ENCODE measurements at places on chromosomes 7 and 10. TPM values are rescaled to one million over a fixed set of nuclear protein-coding genes. Genes with fewer than 3 reads are reported as not detected.
A peak's percentile ranks its signal among the peaks of the same experiment; 100 is the strongest.

DNA sequence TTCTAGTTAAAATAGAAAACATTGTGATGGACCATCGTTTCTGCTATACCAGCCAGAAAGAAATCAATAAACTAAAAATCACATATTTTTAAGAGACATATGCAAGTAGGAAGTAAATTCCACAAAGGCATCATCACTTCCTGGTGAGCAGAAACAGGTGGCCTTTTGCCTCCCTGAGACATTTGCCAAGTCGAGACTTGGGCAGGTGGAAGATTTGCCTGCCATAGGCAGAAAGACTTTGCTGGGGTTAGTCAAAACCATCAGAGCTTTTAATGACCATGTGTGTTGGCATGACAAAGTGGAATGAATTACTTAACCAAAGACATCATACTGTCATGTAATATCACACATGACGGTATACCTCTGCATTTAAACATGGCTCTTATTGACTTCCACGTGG lies 66.0 kb upstream of the FGL2 start:
- H3K4me3 ChIP-seq, result no peak overlapping the region
- no peak overlapping the region for H3K27ac ChIP-seq
- H3K36me3 ChIP-seq, result no peaks in the 10 kb centered on the region
- peaks cover 21% of the 10 kb centered on the region for H3K4me1 ChIP-seq
- DNase-seq, result no peak

- no peaks in the 10 kb centered on the region for H3K4me1 ChIP-seq
- H3K36me3 ChIP-seq, result no peaks in the 10 kb centered on the region
- no peak overlapping the region for H3K4me3 ChIP-seq
Measured at GRCh38 chr10:132804287-132804686, 18.3 kb upstream of the NKX6-2 start.

- DNase-seq, result no peak
- H3K4me1 ChIP-seq, result peaks cover 5% of the 10 kb centered on the region
- H3K27ac ChIP-seq, result peak overlapping the region; percentile 35
- H3K4me3 ChIP-seq, result no peak overlapping the region
- H3K27me3 ChIP-seq, result no peaks in the 10 kb centered on the region
Measured at GRCh38 chr7:105429746-105430612, 41.3 kb upstream of the SRPK2 start.

GRCh38 chr10:72834183-72834825 lies 59.2 kb upstream of the OIT3 start:
- H3K27ac ChIP-seq, result no peak overlapping the region
- H3K27me3 ChIP-seq, result no peaks in the 10 kb centered on the region
- H3K4me1 ChIP-seq, result peaks cover 14% of the 10 kb centered on the region
- H3K36me3 ChIP-seq, result no peaks in the 10 kb centered on the region
- H3K4me3 ChIP-seq, result no peak overlapping the region

GRCh38 chr10:58820861-58821751 lies 308.4 kb downstream of the BICC1 start:
- peak overlapping the region; percentile 78 for H3K27ac ChIP-seq
- H3K4me1 ChIP-seq, result peaks cover 66% of the 10 kb centered on the region
- H3K4me3 ChIP-seq, result peak overlapping the region; percentile 5
- peaks cover 22% of the 10 kb centered on the region for H3K36me3 ChIP-seq
- no peak for DNase-seq

DNA sequence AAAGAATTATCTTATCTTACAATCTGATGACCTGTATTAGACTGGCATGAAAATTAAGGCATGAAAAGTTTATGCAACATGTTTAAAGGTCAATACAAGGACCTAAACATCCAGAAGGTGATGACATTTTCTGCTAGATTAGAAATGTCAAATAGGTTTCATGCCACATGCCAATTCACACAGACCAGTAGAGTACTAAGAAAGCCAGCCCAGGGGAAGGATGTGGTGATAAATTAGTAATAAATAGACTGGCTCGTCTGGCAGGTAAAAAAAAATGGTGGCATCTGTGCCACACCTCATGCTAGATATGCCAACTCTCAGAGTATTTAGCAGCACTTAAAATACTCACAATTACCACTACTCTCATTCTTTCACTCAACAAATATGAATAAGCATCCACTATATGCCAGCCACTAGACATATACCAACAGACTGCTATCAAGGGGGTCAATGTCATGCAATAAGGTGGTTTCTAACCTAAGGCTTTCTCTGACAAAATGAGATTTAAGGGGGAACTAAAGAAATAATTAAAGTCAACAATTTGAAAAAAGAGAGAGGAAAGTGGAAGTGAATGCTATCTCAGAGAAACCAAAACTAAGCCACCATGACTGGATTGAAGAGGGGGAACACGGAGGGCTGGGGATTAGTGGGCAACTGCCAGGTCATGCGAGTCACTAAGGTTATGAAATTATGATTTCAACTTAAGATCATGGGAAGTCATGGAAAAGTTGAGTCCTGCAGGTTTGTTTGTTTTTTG lies 83.5 kb downstream of the SGMS1 start:
- no peaks in the 10 kb centered on the region for H3K36me3 ChIP-seq
- H3K4me3 ChIP-seq, result no peak overlapping the region
- no peak for DNase-seq
- no peak overlapping the region for H3K27ac ChIP-seq
- H3K4me1 ChIP-seq, result no peaks in the 10 kb centered on the region
- no peaks in the 10 kb centered on the region for H3K27me3 ChIP-seq

DNA sequence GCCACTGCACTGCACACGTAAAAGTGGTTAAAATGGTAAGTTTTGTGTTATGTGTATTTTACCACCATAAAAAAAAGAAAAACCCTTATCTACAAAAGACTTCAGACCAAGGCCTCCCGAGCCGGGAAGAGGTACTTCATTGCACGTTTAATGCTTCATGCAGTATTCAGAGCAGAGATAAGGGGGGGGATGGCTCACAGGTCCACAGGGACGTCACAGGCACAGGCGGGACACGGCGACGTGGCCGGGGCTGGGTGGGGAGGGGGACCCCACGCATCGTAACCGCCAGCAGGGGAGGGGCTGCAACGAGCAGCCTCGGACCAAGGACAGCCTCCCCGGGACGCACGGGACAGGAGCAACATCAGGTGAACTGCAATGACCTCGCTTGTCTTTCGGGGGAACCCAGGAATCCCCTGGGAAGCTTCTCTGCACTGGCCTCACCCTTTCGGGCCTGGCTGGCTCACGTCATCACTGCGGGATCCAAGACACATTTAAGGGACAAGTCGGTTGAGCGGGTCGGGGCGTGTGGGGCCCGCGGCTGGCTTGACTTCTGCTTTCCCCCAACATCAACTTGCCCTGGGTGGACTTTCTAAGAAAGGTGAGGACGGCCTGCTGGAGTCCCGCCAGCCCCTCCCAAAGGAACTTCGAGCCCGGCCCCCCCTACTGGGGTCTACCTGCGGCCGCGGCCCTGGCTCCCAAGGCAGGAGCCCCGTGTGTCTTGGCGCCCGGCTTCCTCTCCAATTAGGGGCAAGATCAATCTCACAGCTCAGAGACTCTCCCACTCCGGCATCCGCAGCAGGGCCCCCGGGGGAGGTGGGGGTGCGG lies 29.6 kb upstream of the PDGFA start:
- no peaks in the 10 kb centered on the region for H3K36me3 ChIP-seq
- H3K4me3 ChIP-seq, result no peak overlapping the region
- no peaks in the 10 kb centered on the region for H3K27me3 ChIP-seq
- peaks cover 6% of the 10 kb centered on the region for H3K4me1 ChIP-seq
- H3K27ac ChIP-seq, result no peak overlapping the region
- no peak for DNase-seq

DNA sequence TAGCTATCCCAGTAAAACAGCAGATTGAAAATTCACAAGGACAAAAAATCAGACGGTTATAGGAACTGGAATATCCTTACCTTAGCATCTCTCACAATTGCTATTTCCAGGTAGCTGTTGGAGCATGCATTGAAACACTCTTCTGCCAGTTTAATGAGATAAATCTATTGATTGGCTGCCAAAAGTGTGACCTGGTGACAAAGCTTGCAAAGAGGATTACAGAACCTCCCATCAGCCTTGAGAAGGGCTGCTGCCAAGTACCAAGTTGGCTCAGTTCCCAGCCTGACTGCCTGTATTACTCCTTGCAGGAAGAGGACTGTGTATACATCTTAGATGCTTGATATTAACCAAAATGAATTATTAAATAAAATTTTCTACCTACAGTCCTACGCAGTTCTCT lies 5.1 kb downstream of the PRLHR start:
- no peak overlapping the region for H3K27ac ChIP-seq
- no peak overlapping the region for H3K4me3 ChIP-seq
- no peak for DNase-seq
- H3K27me3 ChIP-seq, result peaks cover 18% of the 10 kb centered on the region
- H3K36me3 ChIP-seq, result no peaks in the 10 kb centered on the region

- H3K27me3 ChIP-seq, result no peaks in the 10 kb centered on the region
- H3K4me1 ChIP-seq, result peaks cover 53% of the 10 kb centered on the region
- H3K36me3 ChIP-seq, result no peaks in the 10 kb centered on the region
- no peak for DNase-seq
- H3K27ac ChIP-seq, result peak overlapping the region; percentile 56
- H3K4me3 ChIP-seq, result no peak overlapping the region
Measured at GRCh38 chr7:142440906-142441411, 183.1 kb upstream of the PRSS58 start.

GRCh38 chr7:37076668-37077067 lies 352.4 kb upstream of the AOAH start:
- no peak overlapping the region for H3K4me3 ChIP-seq
- DNase-seq, result no peak
- no peaks in the 10 kb centered on the region for H3K27me3 ChIP-seq

DNA sequence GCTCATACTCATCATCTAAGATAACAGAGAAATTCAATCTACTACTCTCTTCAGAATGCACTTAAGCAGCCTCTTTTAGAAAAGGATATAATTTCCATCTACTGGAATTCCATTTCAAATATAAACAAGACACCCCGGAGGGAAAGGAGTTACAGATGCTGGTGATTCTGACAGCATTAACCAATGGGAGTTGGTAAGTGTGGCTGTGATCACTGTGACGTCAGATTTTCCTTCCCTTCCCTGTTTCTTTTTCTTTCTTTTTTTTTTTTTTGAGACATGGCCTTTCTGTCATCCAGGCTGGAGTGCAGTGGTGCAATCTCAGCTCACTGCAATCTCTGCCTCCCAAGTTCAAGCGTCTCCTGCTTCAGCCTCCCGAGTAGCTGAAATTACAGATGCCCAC lies 106.6 kb downstream of the ACTR3B start:
- peak overlapping the region; percentile 82 for H3K27ac ChIP-seq
- H3K4me3 ChIP-seq, result no peak overlapping the region
- no peaks in the 10 kb centered on the region for H3K27me3 ChIP-seq
- peaks cover 11% of the 10 kb centered on the region for H3K4me1 ChIP-seq
- H3K36me3 ChIP-seq, result no peaks in the 10 kb centered on the region

GRCh38 chr10:17537281-17537680 lies 79.9 kb downstream of the HACD1 start:
- no peaks in the 10 kb centered on the region for H3K4me1 ChIP-seq
- no peak for DNase-seq
- H3K27me3 ChIP-seq, result no peaks in the 10 kb centered on the region
- peaks cover 3% of the 10 kb centered on the region for H3K36me3 ChIP-seq
- no peak overlapping the region for H3K27ac ChIP-seq
- H3K4me3 ChIP-seq, result no peak overlapping the region

- no peaks in the 10 kb centered on the region for H3K27me3 ChIP-seq
- H3K4me3 ChIP-seq, result no peak overlapping the region
- no peak overlapping the region for H3K27ac ChIP-seq
- DNase-seq, result no peak
- H3K36me3 ChIP-seq, result no peaks in the 10 kb centered on the region
Measured at GRCh38 chr10:8600192-8600591, 545.7 kb downstream of the GATA3 start.

- no peaks in the 10 kb centered on the region for H3K4me1 ChIP-seq
- DNase-seq, result no peak
- H3K36me3 ChIP-seq, result no peaks in the 10 kb centered on the region
- H3K27ac ChIP-seq, result no peak overlapping the region
Measured at GRCh38 chr7:137269240-137269639, 74.3 kb downstream of the PTN start.

- H3K36me3 ChIP-seq, result no peaks in the 10 kb centered on the region
- no peak overlapping the region for H3K27ac ChIP-seq
- no peaks in the 10 kb centered on the region for H3K27me3 ChIP-seq
- no peaks in the 10 kb centered on the region for H3K4me1 ChIP-seq
- no peak overlapping the region for H3K4me3 ChIP-seq
Measured at GRCh38 chr7:83599131-83599530, 49.8 kb downstream of the SEMA3E start.

- DNase-seq, result no peak
- no peaks in the 10 kb centered on the region for H3K36me3 ChIP-seq
- H3K27ac ChIP-seq, result peak overlapping the region; percentile 14
- no peak overlapping the region for H3K4me3 ChIP-seq
Measured at GRCh38 chr7:12572941-12573575, 2.5 kb downstream of the SCIN start.

DNA sequence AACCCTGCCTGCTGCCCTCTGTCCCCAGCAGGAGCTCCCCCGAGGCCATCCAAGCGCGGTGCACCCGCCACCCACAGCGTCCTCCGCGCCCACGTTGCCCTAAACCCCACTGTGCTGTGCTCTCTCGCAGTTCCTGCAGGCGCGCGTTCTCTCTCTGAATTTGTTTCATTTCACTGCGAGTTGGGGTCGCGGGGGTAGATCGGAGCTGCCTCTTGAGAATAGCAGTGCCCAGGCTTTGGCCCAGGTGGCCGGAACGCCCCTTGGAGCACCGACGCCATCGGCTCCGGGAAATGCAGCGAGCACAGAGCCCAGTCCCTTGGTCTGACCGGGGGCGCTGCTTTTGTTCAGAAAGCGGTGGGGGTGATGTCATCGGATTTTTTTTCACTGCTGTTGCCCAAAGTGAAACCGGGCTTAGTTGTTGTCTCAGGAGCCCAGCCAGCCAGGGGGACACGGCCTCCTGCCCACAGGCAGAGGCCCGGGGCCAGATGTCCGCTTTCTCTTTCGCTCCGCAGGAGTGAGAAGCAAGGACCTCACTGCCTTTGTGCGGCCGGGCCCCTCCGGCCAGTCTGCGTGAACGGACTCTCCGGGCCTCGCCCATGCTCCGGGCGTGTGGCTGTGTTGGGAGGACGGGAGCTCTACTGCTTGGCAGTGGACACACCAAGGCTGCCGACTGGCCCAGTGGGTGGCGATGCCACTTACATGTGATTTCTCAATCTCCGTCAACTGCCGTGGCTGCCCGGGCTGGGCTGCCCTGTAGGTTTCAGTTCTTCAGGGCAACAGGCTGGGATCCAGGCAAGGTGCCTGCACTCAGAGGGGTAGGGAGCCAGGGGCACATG lies 43.1 kb downstream of the FOXK1 start:
- H3K4me1 ChIP-seq, result peaks cover 51% of the 10 kb centered on the region
- peak; percentile 95 for DNase-seq
- peak overlapping the region; percentile 99 for H3K27ac ChIP-seq
- H3K27me3 ChIP-seq, result no peaks in the 10 kb centered on the region
- peaks cover 13% of the 10 kb centered on the region for H3K36me3 ChIP-seq

DNA sequence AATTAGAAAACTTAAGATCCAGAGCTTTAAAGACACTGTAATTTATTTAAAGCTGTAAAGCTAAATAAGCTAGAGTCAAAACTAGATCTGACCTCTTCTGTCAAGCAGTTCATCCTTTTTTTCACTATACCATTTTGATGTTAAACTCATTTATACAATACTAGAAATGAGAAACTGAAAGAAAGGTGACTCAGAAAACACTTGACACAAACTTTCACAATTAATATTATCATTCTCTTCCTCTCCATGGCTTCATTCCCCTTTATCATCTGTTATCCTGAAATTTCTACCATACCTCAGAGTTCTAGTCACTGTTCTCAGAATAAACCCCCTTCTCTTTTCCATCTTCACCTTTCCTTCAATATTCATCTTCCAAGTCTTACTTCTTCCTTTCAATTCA lies 1.3 kb downstream of the FIGNL1 start:
- no peak overlapping the region for H3K27ac ChIP-seq
- no peak for DNase-seq
- peaks cover 8% of the 10 kb centered on the region for H3K27me3 ChIP-seq
- peaks cover 15% of the 10 kb centered on the region for H3K4me1 ChIP-seq

EBF3 gene
- total RNA-seq, result 0.63 TPM

BICC1 gene
- total RNA-seq, result 39.4 TPM

CYP2C8 gene
- total RNA-seq, result not detected

CDK13 gene
- 60.6 TPM for total RNA-seq
